M059J (cell line): ENCODE measurements at places on chromosomes 7 and 10. TPM values are rescaled to one million over a fixed set of nuclear protein-coding genes. Genes with fewer than 3 reads are reported as not detected.

SFTPA1 gene
- total RNA-seq, result not detected in 2 replicates

PDE6C gene
- total RNA-seq, result not detected in 2 replicates

DEPP1 gene
- 38.0 and 38.8 TPM in 2 replicates for total RNA-seq

MNX1 gene
- not detected in 2 replicates for total RNA-seq

UPK3B gene
- 0.05 TPM in 1 of 2 replicates, not detected in the other for total RNA-seq

SORCS1 gene
- total RNA-seq, result not detected in 2 replicates

NUPR2 gene
- not detected in 2 replicates for total RNA-seq

CALCR gene
- not detected in 2 replicates for total RNA-seq

EVX1 gene
- total RNA-seq, result not detected in 2 replicates

AGR2 gene
- total RNA-seq, result not detected in 2 replicates

RBP4 gene
- total RNA-seq, result 0.37 TPM in 1 of 2 replicates, not detected in the other

HYAL4 gene
- not detected in 2 replicates for total RNA-seq

CTNNA3 gene
- total RNA-seq, result 0.02 TPM in 1 of 2 replicates, not detected in the other

NHLRC2 gene
- total RNA-seq, result 9.3 and 11.0 TPM in 2 replicates

PAX4 gene
- total RNA-seq, result not detected in 2 replicates

FOXP2 gene
- total RNA-seq, result not detected in 2 replicates

RADIL gene
- not detected in 2 replicates for total RNA-seq

LRRC18 gene
- total RNA-seq, result not detected in 2 replicates

VWDE gene
- total RNA-seq, result 3.2 and 4.4 TPM in 2 replicates

ATOH7 gene
- 0.07 TPM in 1 of 2 replicates, not detected in the other for total RNA-seq

CRYGN gene
- not detected in 2 replicates for total RNA-seq

TMEM229A gene
- total RNA-seq, result not detected in 2 replicates

SDK1 gene
- total RNA-seq, result under 0.01 and 0.27 TPM in 2 replicates

LRRC17 gene
- total RNA-seq, result 84.3 and 108 TPM in 2 replicates

MUC3A gene
- not detected in 2 replicates for total RNA-seq

HTRA1 gene
- 85.5 and 89.7 TPM in 2 replicates for total RNA-seq

ACTL6B gene
- not detected in 2 replicates for total RNA-seq

ZPBP gene
- not detected in 2 replicates for total RNA-seq

BHLHA15 gene
- total RNA-seq, result not detected in 2 replicates

MBL2 gene
- total RNA-seq, result 0.02 TPM in 1 of 2 replicates, not detected in the other

HOXA13 gene
- 1.4 and 3.4 TPM in 2 replicates for total RNA-seq

PPP1R17 gene
- total RNA-seq, result not detected in 2 replicates

OR9A2 gene
- total RNA-seq, result not detected in 2 replicates

TMEM236 gene
- total RNA-seq, result not detected in 2 replicates

MACC1 gene
- total RNA-seq, result 0.07 and 0.15 TPM in 2 replicates

SPDYE1 gene
- not detected in 2 replicates for total RNA-seq

PTPRN2 gene
- total RNA-seq, result 2.2 and 2.3 TPM in 2 replicates

PDLIM1 gene
- 55.3 and 69.1 TPM in 2 replicates for total RNA-seq

TRIM73 gene
- total RNA-seq, result 0.10 and 0.12 TPM in 2 replicates

EIF4EBP2 gene
- total RNA-seq, result 33.9 and 46.0 TPM in 2 replicates

VSTM2A gene
- not detected in 2 replicates for total RNA-seq

GPR37 gene
- total RNA-seq, result 3.8 and 6.2 TPM in 2 replicates

OR2F2 gene
- not detected in 2 replicates for total RNA-seq

EIF5AL1 gene
- 0.59 and 1.7 TPM in 2 replicates for total RNA-seq

FKBP6 gene
- not detected in 2 replicates for total RNA-seq

OIT3 gene
- total RNA-seq, result not detected in 2 replicates

GOT1 gene
- total RNA-seq, result 38.3 and 68.6 TPM in 2 replicates

FAM25C gene
- not detected in 2 replicates for total RNA-seq

LBX1 gene
- total RNA-seq, result not detected in 2 replicates

THNSL1 gene
- total RNA-seq, result 1.2 and 1.5 TPM in 2 replicates

OPALIN gene
- not detected in 2 replicates for total RNA-seq

GTF2I gene
- total RNA-seq, result 92.8 and 156 TPM in 2 replicates

AKR1C3 gene
- total RNA-seq, result 6.2 and 9.6 TPM in 2 replicates

FAM131B gene
- total RNA-seq, result 0.79 and 1.5 TPM in 2 replicates

EPO gene
- total RNA-seq, result not detected in 2 replicates

METTL2B gene
- 31.3 and 36.0 TPM in 2 replicates for total RNA-seq

PIK3CG gene
- 0.12 TPM in 1 of 2 replicates, not detected in the other for total RNA-seq

PLCE1 gene
- 2.3 and 3.4 TPM in 2 replicates for total RNA-seq

RPEL1 gene
- total RNA-seq, result 0.12 TPM in 1 of 2 replicates, not detected in the other

KCNMA1 gene
- 16.1 and 23.3 TPM in 2 replicates for total RNA-seq
